Activated T-cell treated with anti-CD3 and anti-CD28 coated beads, Interleukin-2, amount 50 U/mL, for 72 hours (primary cell): ENCODE measurements at places on chromosomes 1 and 21.

DNA sequence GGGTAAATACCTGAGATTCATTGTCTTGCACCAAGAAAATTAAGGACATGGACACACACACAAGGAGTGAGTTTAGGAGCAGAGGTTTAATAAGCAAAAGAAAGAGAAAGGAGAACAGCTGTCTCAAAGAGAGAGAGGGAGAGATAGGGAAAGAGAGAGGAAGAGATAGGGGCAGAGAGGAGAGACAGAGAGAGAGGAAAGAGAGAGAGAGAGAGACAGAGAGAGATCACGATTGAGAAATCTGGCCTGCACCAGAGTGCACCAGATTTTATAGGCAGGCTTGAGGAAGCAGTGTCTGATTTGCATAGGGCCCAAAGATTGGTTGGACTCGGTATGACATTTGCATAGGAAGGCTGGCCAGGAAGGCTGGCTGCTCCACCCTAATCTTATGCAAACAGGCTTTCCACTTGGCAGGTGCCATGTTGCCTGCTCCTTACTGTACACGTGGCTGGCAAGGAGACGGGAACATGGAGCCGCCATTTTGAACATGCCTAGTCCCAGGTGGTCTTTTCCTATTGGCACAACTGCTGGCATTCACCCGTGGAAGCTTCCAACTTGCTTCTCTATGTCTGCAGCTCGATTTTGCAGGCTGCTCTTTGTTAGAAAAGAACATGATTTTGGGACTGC, 419.9 kb downstream of the ZP4 start:
- no peaks in the 10 kb centered on the region for H3K27me3 ChIP-seq
- no peaks in the 10 kb centered on the region for H3K4me1 ChIP-seq
- H3K27ac ChIP-seq: no peak overlapping the region

DNA sequence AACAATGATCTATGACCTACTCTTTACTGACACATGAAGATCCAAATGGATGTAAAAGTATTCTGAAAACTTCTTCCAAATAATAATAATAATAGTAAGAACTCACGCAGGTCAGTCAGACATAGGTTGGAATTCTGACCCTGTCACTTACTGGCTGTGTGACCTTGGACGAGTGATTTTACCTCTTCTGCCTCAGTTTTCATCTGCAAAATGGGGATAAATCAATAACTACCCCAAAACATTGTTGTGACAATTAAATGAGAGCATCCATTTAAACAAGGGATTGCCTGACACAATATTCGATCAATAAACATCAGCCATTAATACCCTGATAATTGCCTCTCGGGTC, 556 bp downstream of the MECR start:
- peaks cover 23% of the 10 kb centered on the region for H3K4me1 ChIP-seq
- H3K27me3 ChIP-seq: peaks cover 8% of the 10 kb centered on the region
- no peaks in the 10 kb centered on the region for H3K36me3 ChIP-seq
- no peak for DNase-seq
- peak overlapping the region; percentile 88 for H3K27ac ChIP-seq

GRCh38 chr1:154955039-154955717, 721 bp downstream of the PBXIP1 start:
- peak overlapping the region; percentile 82 for H3K27ac ChIP-seq
- peak overlapping the region; percentile 99 for H3K4me3 ChIP-seq
- no peaks in the 10 kb centered on the region for H3K27me3 ChIP-seq
- peaks cover 89% of the 10 kb centered on the region for H3K4me1 ChIP-seq
- DNase-seq: peak; percentile 87

GRCh38 chr1:41444246-41444645, 40.2 kb downstream of the EDN2 start:
- peaks cover 4% of the 10 kb centered on the region for H3K36me3 ChIP-seq
- no peak overlapping the region for H3K27ac ChIP-seq
- H3K4me3 ChIP-seq: no peak overlapping the region
- DNase-seq: no peak
- no peaks in the 10 kb centered on the region for H3K4me1 ChIP-seq
- H3K27me3 ChIP-seq: peaks cover 12% of the 10 kb centered on the region

DNA sequence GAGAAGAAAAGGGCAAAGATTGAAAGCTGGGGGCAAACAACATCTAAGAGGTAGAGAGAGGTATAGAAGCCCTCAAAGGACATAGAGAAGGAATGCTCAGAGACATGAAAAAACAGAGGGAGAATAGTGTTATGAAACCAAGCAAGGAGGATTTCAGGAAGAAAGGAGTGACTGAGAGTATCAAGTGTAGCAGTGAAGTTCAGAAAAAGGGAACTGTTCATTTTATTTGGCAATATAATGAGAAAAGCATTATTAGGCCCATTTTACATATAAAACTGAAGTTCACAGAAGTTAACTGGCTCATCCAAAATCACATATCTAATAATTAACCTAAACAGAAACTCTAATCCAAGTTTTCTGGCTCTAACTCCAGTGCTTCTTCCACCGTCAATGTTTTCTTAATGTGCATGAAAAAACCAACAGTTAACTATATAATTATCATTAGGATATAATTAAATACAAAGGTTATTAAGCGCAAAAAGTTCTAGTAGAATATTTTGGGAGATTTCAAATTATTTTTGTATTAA, 17.7 kb downstream of the NEXN start:
- no peaks in the 10 kb centered on the region for H3K36me3 ChIP-seq
- H3K4me1 ChIP-seq: no peaks in the 10 kb centered on the region
- H3K27ac ChIP-seq: no peak overlapping the region
- H3K27me3 ChIP-seq: no peaks in the 10 kb centered on the region

DNA sequence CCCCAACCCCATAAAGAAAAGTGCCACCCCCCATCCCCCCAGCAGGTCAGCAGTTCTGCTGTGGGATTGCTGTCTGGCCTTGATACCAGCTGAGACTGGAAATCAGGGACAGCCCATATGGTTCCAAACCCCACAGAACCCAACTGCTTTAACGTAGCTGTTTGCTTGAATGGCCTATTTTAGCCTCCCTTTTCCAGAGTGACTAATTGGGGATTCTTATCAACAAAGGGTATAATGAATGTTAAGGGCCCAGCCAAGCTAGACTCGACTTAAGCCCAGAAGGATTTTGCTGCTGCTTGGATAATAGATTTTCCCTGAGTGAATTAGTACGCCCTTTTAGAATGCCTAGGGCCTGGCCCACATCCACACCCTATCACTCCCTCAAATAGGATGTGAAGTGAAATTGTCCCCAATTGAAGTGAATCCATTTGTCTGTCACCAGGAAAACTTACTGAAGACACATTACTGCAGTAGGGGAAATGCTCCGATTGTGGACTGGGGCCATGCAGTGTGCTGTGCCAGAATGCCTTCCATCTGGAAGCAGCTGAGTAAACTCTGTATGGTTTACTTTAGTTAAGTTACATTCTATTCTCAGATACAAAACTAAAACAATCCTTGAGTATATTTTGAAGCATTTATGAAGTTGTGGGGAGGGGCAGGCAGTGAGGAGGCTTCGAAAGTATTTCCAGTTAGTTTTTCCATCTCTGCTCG, 156.9 kb downstream of the DHRS3 start:
- H3K27ac ChIP-seq: no peak overlapping the region
- H3K4me3 ChIP-seq: no peak overlapping the region
- peaks cover 4% of the 10 kb centered on the region for H3K36me3 ChIP-seq
- no peak for DNase-seq
- no peaks in the 10 kb centered on the region for H3K27me3 ChIP-seq

DNA sequence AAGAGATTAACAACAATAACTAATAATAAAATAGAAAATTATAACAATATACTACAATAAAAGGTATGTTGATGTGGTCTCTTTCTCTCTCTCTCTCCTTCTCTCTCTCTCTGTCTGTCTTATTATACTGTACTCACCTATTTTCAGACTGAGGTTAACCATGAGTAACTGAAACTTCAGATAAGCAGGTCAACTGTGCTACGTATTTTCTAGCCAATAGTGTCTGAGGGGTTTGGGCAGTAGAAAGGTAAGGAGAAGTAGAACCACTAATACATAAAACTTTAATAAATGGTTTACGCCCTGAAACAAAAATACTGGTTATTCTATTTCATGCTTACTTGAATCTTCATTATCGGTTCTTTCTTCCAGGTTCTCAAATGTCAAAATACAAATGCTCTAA, 71.0 kb upstream of the LRRC53 start:
- DNase-seq: no peak
- no peak overlapping the region for H3K27ac ChIP-seq
- H3K36me3 ChIP-seq: no peaks in the 10 kb centered on the region
- H3K27me3 ChIP-seq: peaks cover 14% of the 10 kb centered on the region

GRCh38 chr1:89518221-89518631, 6.4 kb upstream of the LRRC8B start:
- no peak for DNase-seq
- peaks cover 5% of the 10 kb centered on the region for H3K36me3 ChIP-seq
- H3K27ac ChIP-seq: no peak overlapping the region

DNA sequence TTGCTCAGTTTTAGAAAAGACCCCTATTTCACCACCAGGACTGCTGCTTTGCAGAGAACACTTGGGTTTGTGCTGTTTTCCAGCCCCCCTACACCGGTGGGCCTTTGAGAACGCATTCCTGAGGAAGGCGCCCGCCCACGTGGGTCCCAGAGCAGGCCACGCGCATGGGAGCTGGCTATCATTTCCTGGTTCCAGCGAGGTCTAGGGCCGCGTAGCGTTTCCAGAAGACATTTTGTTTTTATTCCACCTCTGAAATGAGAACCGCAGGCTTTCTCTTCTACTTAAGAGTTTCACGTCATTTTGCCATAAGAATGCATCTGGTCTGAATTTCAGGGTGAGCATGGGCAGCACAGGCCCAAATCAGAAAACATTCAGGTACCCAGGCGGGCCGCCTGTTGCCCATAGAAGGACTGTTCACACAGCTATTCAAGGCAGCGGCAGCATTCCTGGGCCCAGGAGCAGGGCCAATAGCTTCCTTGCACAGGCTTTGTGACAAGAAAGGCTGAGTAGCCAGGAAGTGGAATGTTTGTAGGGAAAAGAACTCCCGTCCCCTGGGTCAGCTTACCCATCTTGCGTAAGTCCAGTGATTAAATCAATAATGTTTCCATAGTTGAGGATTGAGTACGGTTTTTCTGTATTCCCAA, 1.4 kb upstream of the KLHL21 start:
- H3K27me3 ChIP-seq: no peaks in the 10 kb centered on the region
- peaks cover 4% of the 10 kb centered on the region for H3K36me3 ChIP-seq
- H3K27ac ChIP-seq: peak overlapping the region; percentile 95
- no peak for DNase-seq
- peaks cover 25% of the 10 kb centered on the region for H3K4me1 ChIP-seq

GRCh38 chr1:166905900-166906299, 29.8 kb upstream of the TADA1 start:
- H3K4me1 ChIP-seq: peaks cover 12% of the 10 kb centered on the region
- H3K4me3 ChIP-seq: peak overlapping the region; percentile 54
- no peak for DNase-seq
